ENCODE measurements at places on chromosomes 16 and 17. TPM values are rescaled to one million over a fixed set of nuclear protein-coding genes. Genes with fewer than 3 reads are reported as not detected.

CFAP119 gene
- total RNA-seq, result 2.2 TPM

HES7 gene
- total RNA-seq, result 0.28 TPM

CSH2 gene
- total RNA-seq, result not detected

PRR29 gene
- 1.5 TPM for total RNA-seq

ATP6V0D1 gene
- total RNA-seq, result 52.9 TPM

DPEP2 gene
- 12.9 TPM for total RNA-seq

P2RX5 gene
- total RNA-seq, result 17.5 TPM

EVPL gene
- total RNA-seq, result 0.14 TPM

NXN gene
- 0.28 TPM for total RNA-seq

CSF3 gene
- not detected for total RNA-seq

TPSD1 gene
- not detected for total RNA-seq

SLC52A1 gene
- 0.51 TPM for total RNA-seq

CD300H gene
- total RNA-seq, result not detected

BIRC5 gene
- 70.0 TPM for total RNA-seq

UNC13D gene
- total RNA-seq, result 170 TPM

CDK3 gene
- 5.5 TPM for total RNA-seq

All from activated naive CD4-positive, alpha-beta T cell treated with anti-CD3 and anti-CD28 coated beads, Interleukin-2, amount 10 ng/mL, durations not matched to agents 5 hours and 36 hours (primary cell).